Stimulated activated naive CD4-positive, alpha-beta T cell (primary cell): ENCODE measurements at places on chromosomes 4 and X.

DNA sequence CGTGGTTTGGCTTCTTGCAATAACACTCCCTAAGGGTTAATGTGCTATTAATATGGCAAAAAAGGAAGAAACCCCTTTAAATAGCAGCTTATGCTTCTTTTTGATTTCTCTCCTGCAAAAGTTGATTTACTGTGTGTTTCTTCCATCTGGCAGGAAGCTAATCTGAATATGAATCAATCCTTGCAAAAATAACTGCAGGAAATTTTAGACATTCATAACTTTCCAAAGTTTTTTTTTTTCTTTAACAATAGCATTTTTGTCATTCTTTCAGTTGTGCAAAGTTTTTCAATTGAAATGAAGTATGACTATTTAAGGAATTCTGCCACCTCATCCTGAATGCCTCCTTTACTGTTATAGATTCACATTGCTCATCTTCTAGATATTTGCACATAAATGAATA lies 115.6 kb downstream of the SPANXA1 start:
- no peak for DNase-seq

DNA sequence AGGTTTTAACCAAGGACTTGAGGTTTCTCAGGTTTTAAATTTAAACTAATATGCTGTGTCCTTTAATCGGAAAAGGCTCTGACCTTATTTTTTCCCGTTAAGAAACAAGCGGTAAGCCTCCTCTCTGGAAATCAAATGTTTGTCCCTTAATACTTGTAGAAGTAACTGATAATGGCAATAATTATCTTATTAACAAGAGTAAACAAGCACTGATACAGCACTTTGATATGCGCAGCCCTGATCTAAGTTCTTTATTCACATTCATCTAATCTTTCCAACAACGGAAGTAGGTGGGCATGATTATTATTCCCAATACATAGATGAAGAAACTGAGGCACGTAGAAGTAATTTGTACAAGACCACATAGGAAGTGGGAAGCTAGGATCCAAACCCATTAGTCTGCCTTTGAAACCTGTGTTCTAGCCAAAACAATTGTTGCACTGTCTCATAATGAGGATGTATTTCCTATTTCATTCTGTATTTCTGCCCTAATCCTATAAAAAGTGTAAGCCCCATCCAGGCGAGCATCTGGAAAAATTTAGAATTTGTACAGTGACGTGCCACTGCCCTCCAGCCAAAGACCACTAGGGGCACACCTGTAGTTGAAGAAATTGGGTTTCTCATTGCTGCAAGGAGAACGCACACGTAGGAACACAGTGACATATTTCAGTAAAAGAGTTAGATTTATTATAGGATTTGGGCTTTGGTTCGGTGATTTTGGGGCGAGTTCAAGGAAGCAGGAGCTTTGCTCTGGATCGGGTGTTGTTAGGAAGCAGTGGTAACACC lies 606 bp downstream of the CXorf58 start:
- peak; percentile 11 for DNase-seq

DNA sequence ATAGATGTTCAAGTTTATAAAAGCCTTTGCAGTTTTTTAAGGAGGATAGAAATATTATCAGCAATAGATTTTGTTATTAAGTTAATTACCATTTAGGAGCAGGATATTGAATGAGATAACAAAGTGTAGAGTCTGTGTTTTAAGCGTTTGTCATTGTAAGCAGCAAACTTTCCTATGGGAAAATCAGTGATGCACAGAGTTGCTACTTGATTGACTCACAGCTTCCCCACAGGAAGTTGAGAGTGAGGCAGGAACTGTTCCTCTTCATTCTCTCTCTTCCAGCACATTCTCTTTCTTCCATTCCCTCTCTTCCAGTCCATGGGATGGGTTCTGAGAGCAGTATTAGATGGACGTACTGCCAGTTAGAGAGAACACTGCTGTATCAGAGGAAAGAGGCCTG lies 867.7 kb upstream of the AGA start:
- no peak for DNase-seq

GRCh38 chrX:115260330-115260729 lies 26.4 kb upstream of the LRCH2 start:
- no peak for DNase-seq

GRCh38 chr4:54082168-54082567 lies 17.8 kb upstream of the CHIC2 start:
- no peak for DNase-seq

DNA sequence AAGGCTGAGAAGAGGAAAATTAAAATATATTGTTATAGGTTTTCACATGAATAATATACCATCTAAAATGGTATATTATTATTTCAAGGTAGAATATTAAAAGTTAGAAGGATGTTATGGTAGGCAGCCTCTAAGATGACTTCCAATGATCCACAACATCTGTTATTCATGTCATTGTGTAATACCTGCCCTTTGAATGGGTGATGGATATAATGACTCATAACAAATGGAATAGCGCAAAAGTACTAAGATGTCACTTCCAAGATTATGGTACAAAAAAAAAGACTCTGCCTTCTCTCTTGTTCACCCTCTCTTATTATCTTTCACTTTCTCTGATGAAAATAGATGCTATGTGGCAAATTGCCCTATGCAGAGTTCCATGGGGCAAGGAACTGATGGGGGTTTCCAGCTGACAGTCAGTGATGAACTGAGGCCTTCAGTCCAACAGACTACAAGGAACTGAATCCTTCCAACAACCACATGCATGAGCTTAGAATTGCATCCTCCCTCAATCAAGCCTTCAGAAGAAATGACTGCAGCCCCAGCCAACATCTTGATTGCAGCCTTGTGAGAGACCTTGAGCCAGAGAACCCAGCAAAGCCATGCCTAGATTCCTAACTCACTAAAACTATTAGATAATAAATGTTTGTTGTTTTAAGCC lies 57.7 kb downstream of the HS6ST2 start:
- no peak for DNase-seq
